ENCODE measurements at places on chromosomes 3 and 15.

- DNase-seq = no peak
These were observed 65.3 kb upstream of the GATM start for GRCh38 chr15:45443645-45444044.

GRCh38 chr15:99042892-99043291, 35.3 kb upstream of the PGPEP1L start:
- no peak for DNase-seq

- DNase-seq = no peak
These were observed 1.8 kb downstream of the PLIN1 start for GRCh38 chr15:89677381-89677780.

GRCh38 chr3:106172780-106173179, 304.0 kb upstream of the CBLB start:
- no peak for DNase-seq

DNA sequence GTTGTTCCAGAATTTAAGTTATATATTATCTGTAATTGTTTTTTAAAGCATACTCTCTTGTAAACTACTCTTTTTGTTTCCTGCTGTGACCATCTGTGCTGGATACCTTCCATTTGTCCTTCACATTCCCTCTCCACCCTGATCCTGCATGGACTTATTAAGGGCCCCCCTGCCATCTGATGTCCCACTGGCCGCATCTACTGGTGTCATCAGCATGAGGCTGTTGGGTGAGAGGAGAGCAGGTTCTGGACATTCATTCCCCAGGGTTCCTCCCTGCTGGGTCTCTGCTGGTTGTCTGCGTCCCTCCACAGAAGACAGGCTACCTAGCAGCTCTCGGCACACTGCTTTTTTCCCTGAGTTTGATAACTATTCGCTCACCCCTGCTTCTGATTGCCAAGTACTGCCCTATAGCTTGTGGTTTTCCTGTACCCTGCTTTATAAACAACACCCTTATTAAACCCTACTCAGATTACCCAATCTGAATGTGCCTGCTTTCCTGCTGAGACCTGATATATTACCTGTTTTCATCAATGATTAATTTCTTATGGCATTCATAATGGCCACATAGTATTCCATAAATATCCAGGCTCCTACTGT, 7.7 kb downstream of the CMTM8 start:
- DNase-seq = no peak

DNA sequence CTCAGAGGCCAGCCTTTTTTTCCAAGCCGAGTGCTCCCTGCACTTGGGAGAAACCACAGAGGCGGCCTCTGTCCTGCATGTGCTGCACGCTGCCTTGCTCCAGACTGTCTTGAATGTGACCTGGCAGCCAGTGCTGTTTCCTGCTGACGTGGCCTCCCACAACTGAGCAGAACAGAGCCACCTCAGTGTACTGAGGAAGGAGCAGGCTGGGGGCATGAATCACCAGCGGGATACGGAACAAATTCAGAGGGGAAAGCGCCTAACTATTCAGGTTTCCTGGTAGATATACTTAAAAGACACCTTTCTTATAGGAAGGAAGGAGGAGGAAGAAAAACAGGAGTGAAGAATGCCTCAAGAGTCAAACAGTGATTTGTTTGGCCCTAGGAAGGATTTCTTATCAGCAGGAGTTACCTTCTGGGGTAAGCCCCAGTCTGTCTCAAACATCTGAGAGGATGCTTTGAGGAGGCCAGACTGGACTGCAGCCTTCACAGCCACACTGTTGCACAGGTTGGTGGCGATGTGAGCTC, 114.0 kb downstream of the FNDC3B start:
- no peak for DNase-seq

- no peak for DNase-seq
These were observed 67.7 kb downstream of the IFT80 start for GRCh38 chr3:160331127-160331937.

GRCh38 chr3:65060904-65061303, 373.1 kb upstream of the ADAMTS9 start:
- no peak for DNase-seq

- DNase-seq = no peak
These were observed 573 bp upstream of the CEP152 start for GRCh38 chr15:48811325-48811958.

DNA sequence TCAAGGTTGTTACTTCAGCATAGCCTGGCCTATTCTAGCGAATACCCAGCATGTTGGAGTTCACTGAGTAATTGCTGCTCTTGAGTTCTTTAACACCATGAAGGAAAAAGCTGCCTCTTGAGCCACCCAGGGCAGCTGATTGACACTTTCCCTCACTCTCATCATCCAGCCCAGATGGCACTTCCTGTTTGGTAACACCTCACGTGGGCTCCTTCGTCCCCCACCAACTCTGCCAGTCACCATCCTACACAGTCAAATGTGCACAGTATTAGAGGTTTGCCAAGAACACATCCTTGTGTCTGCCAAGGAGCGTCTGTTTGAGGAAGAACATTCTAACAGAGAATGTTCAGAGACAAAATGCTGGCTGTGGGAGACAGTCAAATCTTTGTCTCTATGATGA, 266.3 kb downstream of the RPLP1 start:
- DNase-seq = no peak

- peak; percentile 36 for DNase-seq
These were observed 20.9 kb downstream of the NEK11 start for GRCh38 chr3:131047582-131047981.

- no peak for DNase-seq
These were observed 53.5 kb downstream of the ANAPC13 start for GRCh38 chr3:134432236-134432635.

- no peak for DNase-seq
These were observed 6.8 kb downstream of the ARPIN start for GRCh38 chr15:89905846-89906378.

DNA sequence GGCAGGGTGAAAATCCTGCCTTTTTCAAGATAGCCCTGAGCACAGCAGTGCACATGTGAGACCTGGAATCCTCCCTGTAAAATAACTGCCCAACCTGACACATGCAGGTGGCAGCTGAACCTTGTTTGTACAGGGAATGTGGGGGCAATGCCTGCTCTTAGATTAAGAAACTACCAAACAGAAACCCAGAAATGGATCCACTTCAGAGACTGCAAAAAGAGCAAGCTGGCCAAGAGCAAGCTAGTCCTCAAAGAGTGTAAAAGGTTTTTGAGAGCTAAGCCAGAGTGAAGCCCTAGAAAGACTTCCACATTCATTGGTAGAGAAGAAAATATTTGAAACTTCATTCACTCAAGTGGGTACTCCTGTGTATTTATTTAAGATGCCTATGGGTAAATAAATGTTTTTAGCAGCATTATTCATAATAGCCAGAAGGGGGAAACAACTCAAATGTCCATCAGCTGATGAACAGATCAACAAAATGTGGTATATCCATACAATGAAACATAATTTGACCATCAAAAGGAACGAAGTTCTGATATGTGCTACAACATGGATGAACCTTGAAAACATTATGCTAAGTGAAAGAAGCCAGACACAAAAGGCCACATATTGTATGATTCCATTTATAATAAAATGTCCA, 96.0 kb upstream of the TSC22D2 start:
- DNase-seq = no peak

- no peak for DNase-seq
These were observed 6.8 kb upstream of the RHO start for GRCh38 chr3:129521611-129522010.

DNA sequence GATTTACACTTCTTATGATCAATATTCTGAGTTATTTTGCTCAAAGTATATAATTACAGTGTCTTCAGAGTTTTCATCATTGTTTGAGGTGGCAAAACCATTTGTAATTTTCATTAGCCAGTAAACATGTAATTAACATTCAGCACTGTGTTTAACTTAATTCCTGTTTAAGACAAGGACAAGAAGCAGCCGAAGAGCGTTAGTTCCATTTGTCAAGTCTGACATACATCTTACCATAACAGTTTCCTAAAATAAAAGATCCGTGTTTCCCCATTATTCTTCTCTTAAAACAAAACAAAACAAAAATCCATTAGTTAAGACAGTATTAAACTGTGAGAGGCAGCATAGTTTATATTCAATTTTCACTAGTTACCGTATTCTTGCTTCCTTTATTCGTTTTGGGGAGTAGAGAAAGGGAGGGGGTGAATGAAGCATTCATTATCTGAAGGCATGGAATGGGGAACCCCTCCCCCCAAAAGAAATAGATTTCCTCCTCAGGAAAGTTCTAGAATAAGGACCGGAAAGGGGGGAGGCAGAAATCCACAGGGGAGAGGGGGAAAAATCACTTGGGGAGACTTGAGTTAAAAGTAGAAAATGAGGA, 5.5 kb upstream of the NR2F2 start:
- DNase-seq = no peak

- DNase-seq = no peak
These were observed 16.0 kb downstream of the TOMM70 start for GRCh38 chr3:100384733-100385525.

GRCh38 chr15:73009066-73010056, 42.9 kb upstream of the NEO1 start:
- no peak for DNase-seq

DNA sequence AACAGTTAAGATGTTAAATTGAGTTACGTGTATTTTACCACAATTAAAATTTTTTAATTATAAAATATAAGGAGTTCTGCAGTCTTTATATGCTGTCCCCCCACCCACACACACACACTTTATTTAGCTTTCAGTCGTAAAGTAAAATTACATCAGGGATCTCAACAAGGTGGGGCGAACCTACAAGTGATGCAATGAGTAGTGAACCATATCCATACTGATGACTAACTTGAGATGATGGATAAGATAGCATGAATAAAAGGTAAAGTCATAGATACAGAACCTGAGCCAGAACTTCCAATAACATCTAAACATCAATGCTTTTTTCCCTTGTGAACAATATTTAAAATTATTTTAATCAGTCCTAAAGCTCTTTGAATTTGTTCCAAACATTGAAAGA, 77.2 kb downstream of the VPS13C start:
- DNase-seq = no peak

GRCh38 chr15:90691369-90691768, 25.8 kb upstream of the BLM start:
- DNase-seq = no peak

- DNase-seq = no peak
These were observed 70.4 kb downstream of the GJD2 start for GRCh38 chr15:34684351-34684750.

DNA sequence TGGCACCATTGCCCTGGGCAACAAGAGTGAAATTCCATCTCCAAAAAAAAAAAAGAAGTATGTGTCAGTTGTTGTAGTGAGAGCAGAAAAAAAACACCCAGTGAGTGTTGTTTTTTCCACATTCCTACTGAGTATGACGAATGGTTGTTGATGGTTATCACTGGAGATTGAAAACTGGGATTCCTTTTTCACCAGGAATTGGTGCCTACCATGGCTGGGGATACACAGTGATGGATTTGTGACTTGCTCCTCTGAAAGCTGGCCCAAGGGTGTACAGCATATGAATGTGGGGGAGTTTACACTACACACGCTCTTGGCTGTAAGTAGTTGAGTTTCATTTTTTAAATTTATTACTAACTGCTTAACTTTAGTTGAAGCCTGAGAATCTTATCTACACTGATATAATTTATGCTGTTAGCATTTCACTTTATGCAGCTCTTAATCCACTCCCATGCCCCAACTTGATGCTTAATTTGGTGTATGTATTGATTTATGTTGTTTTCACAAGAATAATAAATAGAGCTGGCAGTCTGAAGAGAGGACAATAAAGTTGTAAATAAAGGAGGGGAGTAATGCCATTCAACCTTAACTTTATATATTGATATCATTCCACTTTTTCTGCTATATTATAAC, 56.0 kb upstream of the MME start:
- DNase-seq = no peak

- no peak for DNase-seq
These were observed 268.9 kb upstream of the RBMS3 start for GRCh38 chr3:29011966-29012365.

DNA sequence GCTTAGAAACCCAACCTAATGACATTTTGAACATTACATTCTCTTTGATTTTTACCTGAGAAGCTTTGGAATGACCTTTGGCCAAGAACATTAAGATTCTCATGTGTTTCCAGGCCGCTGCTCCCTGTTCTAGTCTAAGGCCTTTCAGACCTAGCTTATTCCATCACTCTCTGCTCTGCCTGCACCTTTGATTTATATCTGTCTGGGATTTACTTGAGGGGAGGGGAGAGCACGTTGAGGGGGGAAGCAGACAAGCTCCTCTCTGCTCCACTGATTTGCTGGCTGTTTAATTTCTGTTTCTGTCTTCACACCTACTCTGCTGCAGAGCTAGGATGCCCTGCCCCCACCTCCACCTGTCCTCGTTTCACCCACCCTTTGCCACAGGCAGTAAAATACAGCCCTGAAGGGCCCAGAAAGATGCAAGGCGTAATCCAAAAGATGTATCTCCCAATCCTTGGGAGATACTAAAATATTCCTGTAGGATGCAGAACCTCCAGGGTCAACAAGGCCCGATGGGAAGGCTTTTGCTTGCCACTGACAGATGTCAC, 429.8 kb downstream of the EPHB1 start:
- no peak for DNase-seq

Data from H9 (cell line).